ENCODE measurements at places on chromosomes 3 and 15. TPM values are rescaled to one million over a fixed set of nuclear protein-coding genes. Genes with fewer than 3 reads are reported as not detected.

The C3orf62 gene
- total RNA-seq: 2.0 TPM

The PRR20G gene
- not detected for total RNA-seq

The ROPN1 gene
- total RNA-seq: not detected

The IL5RA gene
- total RNA-seq: not detected

The GABRG3 gene
- 0.32 TPM for total RNA-seq

The SLCO3A1 gene
- 28.6 TPM for total RNA-seq

The TF gene
- total RNA-seq: 1.1 TPM

The GATM gene
- 2.5 TPM for total RNA-seq

The LXN gene
- total RNA-seq: 81.7 TPM

The NANOGP8 gene
- not detected for total RNA-seq

The ISLR gene
- total RNA-seq: 0.41 TPM

The PRTG gene
- total RNA-seq: 12.5 TPM

The TJP1 gene
- 78.7 TPM for total RNA-seq

The CCK gene
- total RNA-seq: 1.4 TPM

The SUSD5 gene
- total RNA-seq: 3.8 TPM

The LRRK1 gene
- 25.4 TPM for total RNA-seq

The FSD2 gene
- total RNA-seq: not detected

The RASGRF1 gene
- total RNA-seq: 0.22 TPM

The CD200R1 gene
- 0.06 TPM for total RNA-seq

The GHSR gene
- total RNA-seq: not detected

Measured in A549 treated with DMSO at 1 μM for 4 hours (cell line).